GM18507 (cell line): ENCODE measurements at places on chromosomes 3 and 15.

GRCh38 chr3:50161320-50161719 lies 6.2 kb downstream of the SEMA3F start:
- no peak for DNase-seq

DNA sequence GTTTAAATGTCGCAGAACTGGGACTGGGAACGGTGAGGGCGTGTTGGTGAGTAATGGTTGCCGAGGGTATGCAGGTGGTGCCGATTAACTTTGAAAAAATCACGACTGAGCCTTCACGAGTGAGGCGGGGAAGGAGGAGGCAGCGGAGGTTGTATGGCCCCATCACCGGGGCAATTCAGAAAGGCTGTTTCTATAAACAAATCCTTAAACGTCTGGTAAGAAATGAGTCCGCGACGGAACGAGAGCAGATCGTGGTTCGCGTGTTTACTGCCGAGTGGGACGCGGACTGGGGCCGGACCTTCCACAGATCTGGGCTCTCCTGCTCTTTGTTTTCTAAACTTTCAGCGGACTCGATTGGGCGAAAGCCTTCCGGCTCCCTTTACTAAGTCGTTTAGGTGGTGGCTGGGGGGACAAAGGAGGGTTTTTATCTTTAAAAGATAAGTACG lies 2.7 kb downstream of the IGF1R start:
- DNase-seq: no peak

DNA sequence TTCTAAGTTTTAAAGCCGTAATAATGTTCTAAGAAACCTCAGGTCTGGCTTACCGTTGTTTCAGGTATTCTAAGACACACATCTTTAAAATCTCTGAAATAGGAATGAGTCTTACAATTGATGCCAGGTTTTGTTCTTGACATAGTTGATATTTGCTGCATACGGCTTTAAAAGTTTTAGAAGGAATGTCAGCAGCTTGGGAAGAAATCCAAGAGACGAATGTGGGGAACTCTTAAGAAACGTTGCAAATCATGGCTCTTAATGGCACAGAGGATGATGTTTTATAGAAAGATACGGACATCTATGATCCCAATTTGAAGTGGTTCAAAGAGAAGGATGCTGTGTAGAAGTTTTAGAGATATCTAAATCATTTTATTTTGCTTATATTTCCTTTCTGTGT lies 11.5 kb downstream of the NUDT16 start:
- DNase-seq: no peak

GRCh38 chr3:54856271-54856670 lies 71.6 kb downstream of the LRTM1 start:
- DNase-seq: no peak

DNA sequence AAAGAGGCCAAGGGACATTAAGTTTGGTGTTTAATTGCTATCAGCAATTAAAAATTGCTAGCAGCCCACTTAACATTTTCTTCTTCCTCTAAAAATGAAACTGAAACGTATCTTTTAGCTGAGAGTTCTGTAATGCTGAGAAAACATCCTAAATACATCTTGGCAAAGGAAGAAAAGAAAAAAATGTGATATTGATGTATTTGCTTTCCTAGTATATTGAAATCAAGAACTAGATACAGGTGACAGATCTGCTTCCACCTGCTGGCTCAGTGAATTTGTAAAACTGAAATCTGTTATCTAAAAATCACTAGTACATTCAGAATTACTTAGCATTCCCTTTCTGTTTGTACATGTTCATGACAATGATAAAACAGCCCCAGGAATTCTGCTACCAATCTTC lies 283.2 kb downstream of the ZBTB20 start:
- DNase-seq: no peak

- no peak for DNase-seq
Observed at GRCh38 chr3:194607592-194608389, 25.4 kb downstream of the TMEM44 start.

- no peak for DNase-seq
Observed at GRCh38 chr3:196948442-196949284, 6.3 kb upstream of the NCBP2 start.

- DNase-seq: no peak
Observed at GRCh38 chr3:159586571-159587202, 401.9 kb upstream of the IL12A start.

DNA sequence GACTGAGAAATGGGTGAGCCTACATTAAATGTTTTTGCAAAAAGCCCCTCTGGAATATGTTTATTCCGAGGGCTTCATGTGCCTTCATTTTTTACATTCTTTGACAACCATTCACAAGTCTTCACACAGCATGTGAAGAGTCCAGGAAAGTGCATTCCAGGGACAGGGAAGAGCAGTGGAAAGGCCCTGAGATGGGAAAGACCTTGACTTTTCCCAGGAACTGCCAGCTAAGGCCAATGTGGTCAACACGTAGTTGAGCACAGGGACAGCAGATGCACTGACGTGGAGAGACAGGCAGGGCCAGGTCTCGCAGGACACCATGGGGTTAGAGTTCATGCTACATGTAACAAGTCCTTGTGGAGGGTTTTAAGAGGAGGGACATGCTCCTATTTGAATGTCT lies 21.7 kb downstream of the SSR3 start:
- DNase-seq: no peak

GRCh38 chr3:185605566-185605965 lies 19.5 kb downstream of the SENP2 start:
- DNase-seq: no peak

- DNase-seq: no peak
Observed at GRCh38 chr3:106247902-106248684, 379.3 kb upstream of the CBLB start.

DNA sequence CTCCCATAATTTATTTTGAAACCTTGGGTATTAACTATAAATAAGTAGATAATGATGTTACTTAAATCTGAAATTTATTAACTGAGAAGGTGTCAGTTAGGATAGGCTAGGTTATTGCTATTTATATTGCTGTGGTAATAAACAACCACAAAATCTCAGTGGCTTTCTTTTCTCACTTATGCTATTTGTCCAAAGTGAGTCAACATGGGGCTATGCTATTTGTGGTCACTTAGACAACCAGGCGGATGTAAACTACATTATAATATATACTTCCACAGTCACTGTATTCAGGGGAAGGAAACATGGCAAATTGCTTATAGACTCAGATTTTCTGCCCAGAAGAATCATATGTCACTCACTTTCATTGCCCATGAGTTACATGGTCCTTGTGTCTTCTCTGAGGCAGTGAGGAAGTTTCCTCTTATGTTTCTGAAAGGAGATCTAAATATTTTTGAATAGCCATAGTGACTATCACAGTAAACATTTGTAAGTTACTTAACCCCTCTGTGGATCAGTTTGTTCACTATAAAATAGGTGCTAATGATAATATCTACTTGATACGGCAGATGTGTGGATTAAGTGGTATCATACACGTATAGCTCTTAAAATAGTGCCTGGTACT lies 19.8 kb downstream of the HMG20A start:
- DNase-seq: no peak
